HuH-7.5 (cell line): ENCODE measurements at places on chromosomes 12 and 14.

- no peak for DNase-seq
Measured at GRCh38 chr14:34810028-34810427, 65.1 kb downstream of the BAZ1A start.

DNA sequence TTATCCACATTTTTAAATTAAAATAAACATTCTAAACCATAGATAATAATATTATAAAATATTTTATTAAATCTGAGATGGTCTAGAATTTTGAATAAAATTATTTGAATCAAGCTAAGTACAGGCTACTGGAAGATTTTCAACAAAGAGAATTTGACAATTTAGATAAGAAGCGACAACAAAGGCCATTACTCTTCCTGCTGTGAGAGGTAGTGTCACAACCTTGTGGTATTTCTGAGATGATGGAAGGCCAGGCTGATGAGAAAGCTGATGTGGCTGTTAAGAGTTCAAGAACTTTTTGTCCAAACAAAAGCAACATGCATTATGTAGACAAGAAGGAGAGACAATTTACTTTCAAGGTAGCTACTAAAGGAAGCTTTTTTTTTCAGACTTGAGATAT lies 43.7 kb upstream of the CNTN1 start:
- DNase-seq = no peak

GRCh38 chr12:19456176-19456575 lies 16.9 kb downstream of the AEBP2 start:
- no peak for DNase-seq

DNA sequence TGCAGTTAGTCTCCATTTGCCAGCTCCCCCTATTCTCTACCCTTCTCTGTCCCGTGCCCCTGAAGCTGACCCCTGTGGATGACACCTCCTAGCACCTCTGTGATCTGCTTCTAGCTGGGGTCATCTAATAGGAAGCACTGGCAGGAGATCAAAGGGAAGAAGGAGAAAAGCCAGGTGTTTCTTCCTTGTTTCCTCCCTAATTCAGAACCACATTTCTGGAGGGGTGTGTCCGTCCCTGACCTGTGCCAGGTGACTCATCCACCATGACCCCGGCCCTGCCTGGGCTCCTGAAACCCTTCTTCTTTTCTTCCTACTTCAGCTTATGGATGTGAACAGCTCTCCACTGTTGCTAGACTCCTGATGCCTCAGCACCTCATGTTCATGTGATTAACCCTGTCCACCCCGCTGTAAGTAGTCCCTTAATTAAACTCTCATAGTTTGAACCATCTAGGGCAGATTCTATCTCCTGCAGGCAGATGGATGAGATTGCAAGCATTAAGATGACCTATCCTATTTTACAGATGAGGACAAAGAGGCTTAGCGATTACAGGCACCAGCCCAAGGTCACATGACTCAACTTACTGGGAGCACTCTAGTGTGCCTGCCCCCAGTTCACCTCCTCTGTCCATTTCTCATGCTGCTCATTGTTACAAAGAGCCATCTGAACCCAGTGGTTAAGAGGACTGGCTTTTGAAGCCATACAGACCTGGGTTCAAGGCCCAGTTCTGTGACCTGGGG lies 770.5 kb downstream of the MED13L start:
- no peak for DNase-seq
